ENCODE measurements at places on chromosomes 4 and X.

DNA sequence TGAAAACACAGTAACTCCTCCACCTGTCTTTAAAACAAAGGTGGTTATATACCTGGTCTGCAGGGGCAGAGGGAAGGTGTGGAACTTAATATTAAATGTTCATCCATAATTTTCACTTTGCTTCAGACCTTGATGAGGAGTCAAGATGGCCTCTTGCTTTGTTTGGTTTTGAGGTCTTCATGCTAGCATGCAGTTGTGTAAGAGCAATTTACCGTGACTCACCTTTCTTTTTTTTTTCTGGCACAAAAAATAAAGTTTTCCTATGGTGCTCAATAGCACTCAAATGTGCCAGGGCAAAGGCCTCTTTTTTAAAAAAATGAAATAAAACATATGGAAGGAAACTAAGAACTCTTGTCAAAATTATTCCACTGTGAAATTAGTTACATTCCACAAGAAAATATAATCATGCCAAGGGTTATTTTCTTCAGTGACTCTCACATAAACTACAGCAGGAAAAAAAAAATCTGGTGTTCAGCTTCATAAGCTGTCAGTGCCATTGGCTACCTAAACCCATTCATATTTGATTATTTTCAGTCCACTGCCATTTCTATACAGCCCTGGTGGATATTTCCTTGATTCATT, 128.2 kb downstream of the SLC7A11 start:
- ATAC-seq, result no peak

DNA sequence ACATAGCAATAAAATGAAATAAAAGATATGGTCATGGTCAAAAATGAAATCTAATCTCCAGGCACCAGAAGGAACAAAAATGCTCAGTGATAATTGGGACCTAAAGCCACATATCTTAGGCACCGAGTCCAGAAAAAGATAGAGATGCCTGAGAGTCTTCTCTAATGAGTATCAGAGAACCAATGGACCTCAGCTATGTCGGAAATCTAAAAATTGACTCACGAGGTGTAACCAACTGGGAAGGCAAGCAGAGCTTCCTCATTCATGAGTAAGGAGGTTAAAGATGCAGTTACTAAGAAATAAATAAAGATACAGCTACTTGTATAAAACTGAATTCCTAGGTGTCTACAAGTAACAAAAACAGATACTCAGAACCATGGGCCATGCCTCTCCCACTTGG, 72.1 kb downstream of the KLHL34 start:
- ATAC-seq, result no peak

- no peak for ATAC-seq
Measured at GRCh38 chrX:129235903-129236302, 287.4 kb downstream of the SMARCA1 start.

- ATAC-seq, result no peak
Measured at GRCh38 chr4:169582706-169583105, 29.7 kb downstream of the NEK1 start.

- no peak for ATAC-seq
Measured at GRCh38 chr4:10023050-10023419, 1.7 kb upstream of the SLC2A9 start.
